Right forelimb (tissue), 1 donor: ENCODE measurements at places on chromosomes 5 and 9.

DNA sequence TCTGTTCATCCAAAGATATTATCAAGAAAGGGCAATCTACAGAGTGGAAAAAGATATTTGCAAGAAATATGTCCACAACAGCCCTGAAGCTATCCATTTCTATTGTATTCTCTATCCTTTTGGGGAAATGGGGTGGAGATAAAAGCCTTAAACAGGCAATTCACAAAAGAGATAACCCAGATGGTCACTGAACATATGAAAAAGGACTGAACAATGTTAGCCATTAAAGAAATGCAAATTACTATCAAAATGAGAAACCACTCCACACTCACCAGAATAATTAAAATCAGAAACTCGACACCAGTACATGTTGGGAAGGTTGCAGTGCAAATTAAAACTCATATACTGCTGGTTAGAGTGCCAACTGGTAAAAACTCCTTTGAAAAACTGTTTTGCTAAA lies 955.2 kb upstream of the DMAC1 start:
- DNase-seq: no peak

- DNase-seq: no peak
These were observed 100.9 kb upstream of the APC start for GRCh38 chr5:112636751-112637150.

DNA sequence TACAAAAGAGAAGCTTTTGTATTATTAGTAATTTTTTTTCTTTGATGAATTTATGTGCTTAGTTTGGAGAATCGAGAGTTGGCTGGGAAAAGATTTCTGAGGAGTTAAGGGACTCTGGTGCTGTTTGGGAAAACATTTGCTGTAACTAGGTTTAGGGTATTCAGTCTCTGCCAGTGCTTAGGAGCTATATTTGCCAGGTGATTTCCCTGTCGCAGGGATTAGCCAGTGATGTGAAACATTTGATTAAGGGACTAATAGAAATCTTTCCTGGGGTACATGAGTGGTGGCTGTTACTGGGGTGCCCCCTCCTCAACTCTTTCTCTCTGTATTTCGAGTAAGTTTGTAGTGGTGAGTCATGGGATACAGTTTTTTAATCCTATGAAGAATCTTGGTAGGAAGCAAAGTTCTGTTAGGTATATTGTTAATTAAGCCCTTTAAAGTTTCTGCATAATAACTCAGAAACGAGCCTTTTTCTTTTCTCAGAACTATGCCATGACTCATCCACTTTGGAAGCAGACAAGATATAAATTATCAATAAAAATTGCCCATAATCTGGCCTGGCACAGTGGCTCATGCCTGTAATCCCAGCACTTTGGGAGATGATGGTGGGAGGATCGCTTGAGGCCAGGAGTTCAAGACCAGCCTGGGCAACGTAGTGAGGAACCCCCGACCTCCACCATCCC lies 18.6 kb downstream of the RGMB start:
- no peak for DNase-seq

GRCh38 chr9:35928591-35929452 lies 19.5 kb downstream of the SPAAR start:
- no peak for DNase-seq

DNA sequence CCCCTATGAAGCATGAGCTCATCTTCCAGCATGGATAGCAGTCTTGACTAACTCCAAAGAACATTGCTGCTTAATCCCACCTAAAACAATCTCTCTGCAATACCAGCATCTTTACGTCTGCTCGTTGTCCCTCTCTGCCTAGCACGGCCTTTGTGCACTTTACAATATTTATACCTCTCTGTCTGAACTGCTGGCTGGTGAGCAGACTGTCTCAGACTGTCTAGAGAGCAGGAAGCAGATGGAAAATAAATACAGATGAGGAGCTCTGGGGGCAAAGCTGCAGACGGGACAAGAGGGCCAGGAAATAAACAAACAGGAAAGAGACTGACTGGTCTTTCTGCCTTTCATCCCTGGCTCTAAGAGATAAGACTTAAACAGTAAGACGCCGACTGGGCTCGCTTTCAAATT lies 224.8 kb downstream of the ENC1 start:
- DNase-seq: no peak

- no peak for DNase-seq
These were observed 104.4 kb downstream of the FANCC start for GRCh38 chr9:95213117-95213516.

DNA sequence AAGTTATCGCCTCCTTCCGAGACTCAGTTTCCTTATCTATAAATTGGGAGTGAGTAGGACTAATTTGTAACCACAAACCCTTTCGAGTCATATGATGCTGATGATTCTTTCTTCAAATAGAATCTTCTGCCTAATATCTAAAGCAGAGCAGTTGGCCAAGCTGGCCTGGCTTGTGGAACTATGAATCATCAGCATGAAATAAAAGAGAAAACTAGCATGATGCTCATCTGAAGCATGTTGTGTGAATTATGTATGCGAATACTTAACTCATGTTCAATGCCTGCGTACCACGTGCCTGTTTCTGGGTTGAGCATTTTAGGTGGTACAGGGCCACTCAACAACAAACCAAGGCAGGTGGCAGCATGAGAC lies 15.0 kb upstream of the ORM1 start:
- DNase-seq: no peak

GRCh38 chr5:178234121-178234749 lies 1.6 kb upstream of the PHYKPL start:
- no peak for DNase-seq

- DNase-seq: no peak
These were observed 311.6 kb upstream of the PRR16 start for GRCh38 chr5:120152472-120152871.

DNA sequence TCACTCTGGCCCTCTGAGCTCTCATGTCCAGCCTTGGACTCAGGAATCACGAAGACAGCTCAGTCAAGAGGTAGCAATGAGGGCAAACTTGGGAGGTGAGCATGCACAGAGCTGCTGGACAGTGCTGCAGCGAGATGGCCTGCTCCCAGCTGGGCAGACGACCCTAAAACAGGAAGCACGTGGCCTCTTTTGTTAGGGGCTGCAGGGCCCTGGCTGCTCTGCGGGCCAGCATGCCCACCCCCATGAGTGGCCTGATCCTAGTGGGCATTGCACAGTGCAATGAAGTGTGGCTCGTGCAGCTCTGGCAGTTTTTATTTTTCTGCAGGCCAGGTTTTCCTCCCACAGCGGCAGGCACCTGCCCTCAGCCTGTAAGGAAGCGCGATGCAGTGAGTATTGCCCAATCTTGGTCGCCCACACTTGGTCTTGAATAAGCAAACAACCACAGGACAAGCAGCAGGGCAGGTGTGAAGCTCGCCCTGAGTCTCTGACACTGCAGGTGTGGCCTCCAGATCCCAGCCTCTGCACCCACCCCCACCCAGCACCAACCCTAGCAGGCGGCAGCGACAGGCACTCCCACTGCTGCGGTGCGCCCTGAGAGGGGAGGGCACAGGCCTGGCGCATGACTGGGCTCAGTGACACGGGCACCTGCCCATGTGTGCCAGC lies 60.8 kb downstream of the SEMA4D start:
- no peak for DNase-seq

GRCh38 chr5:56759521-56760216 lies 55.7 kb upstream of the MAP3K1 start:
- no peak for DNase-seq

- no peak for DNase-seq
These were observed 26.0 kb downstream of the SLC31A2 start for GRCh38 chr9:113176803-113177202.

GRCh38 chr5:112978836-112979235 lies 2.2 kb downstream of the DCP2 start:
- DNase-seq: no peak

DNA sequence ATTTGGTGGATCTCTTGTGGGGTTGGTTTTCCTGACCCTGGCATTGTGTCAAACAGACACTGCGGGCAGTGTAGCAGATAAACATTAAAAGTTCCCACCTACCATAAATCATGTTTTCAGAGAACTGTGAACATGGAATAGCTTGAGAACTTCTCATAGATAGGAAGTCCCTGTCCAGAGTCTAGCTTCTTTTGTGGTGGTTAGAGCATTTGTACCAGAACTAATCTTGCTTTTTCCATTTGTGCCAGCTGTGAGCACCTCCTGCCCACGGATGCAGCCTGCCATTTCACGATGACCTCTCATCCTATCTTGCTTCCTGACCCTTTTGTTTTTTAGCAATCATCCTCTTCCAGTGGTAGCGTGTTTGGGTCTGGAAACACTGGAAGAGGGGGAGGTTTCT lies 61.4 kb downstream of the FAM78A start:
- DNase-seq: no peak

- DNase-seq: no peak
These were observed 292.2 kb downstream of the IRX2 start for GRCh38 chr5:2459251-2459650.

DNA sequence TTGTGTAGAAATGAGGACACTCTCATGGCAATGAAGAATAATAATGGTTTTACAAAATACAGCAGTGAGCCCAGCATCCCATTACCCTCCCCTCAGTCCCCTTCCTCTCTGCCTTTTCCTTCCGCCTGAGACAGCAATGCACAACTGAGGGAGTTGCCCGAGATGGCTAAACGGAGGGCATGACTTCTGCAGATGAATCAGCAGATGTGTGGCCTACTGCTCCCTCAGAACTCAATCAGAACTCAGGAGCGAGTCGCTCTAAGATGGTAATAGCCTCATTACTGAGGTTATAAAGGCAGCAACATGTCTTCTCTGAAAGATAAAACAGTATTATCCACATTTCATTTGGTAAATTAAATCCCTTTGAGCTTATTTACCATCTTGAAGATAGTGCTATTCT lies 326.6 kb downstream of the ENC1 start:
- DNase-seq: no peak

GRCh38 chr5:162496100-162496808 lies 428.7 kb downstream of the GABRG2 start:
- no peak for DNase-seq

- no peak for DNase-seq
These were observed 484.9 kb downstream of the BNC2 start for GRCh38 chr9:16385590-16385989.

GRCh38 chr9:30622561-30622960 lies 1761.9 kb upstream of the ACO1 start:
- no peak for DNase-seq

DNA sequence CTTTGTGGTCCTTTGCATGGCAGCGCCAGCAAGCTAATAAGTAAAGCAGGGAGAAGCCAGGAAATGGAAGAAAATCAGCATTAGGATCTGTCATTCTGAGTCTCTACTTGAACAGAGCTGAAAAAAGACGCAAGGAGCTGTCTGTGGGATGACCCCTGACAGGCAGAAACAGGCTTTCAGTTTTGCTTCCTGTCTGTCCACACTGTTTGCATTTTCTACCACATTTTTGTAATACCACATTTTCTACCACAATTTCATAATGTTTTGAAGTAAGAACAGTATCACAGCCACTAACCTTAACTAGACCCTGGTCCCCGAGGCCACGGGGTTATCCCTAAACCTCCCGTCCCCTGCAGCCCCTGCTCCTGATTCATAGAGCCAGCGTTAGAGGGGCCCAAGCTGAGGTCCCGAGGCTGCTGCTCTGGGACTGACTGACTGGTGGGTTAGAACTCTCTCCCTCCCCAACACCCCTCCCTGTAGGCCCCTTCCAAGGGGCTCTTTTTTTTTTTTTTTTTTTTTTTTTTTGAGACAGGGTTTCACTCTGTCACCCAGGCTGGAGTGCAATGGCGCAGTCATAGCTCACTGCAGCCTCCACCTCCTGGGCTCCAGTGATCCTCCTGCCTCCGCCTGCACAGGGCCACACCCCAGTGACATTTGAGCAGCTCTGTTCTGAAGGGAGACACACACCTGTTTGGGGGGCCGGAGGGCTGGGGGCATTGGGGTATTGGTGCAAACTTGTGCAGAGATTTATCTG lies 4.0 kb upstream of the CLIC3 start:
- no peak for DNase-seq

- no peak for DNase-seq
These were observed 52.9 kb upstream of the APC start for GRCh38 chr5:112684737-112685136.

GRCh38 chr5:169904508-169904907 lies 75.8 kb downstream of the INSYN2B start:
- no peak for DNase-seq

DNA sequence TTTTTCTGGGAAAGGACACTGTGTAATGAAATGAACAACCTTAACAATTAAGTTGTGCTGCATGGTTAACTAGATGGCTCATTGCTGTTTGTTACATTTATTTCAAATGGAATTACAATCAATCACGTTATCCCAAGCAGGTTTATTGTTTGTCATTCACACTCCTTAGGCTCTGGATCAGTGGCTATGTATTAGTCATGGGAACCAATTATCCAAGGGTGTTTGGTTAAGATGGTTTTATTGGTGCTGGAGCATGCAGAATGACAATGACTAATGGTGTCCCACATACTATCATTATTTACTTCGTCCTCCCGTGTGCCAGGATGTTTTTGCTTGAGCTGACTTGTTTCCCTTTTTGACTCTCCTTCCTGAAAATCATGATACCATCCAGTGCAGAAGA lies 10.6 kb upstream of the TRPC7 start:
- no peak for DNase-seq

GRCh38 chr5:14440223-14440581 lies 141.4 kb upstream of the OTULINL start:
- no peak for DNase-seq

- peak; percentile 47 for DNase-seq
These were observed 6.8 kb downstream of the ZDHHC11B start for GRCh38 chr5:777756-778161.

DNA sequence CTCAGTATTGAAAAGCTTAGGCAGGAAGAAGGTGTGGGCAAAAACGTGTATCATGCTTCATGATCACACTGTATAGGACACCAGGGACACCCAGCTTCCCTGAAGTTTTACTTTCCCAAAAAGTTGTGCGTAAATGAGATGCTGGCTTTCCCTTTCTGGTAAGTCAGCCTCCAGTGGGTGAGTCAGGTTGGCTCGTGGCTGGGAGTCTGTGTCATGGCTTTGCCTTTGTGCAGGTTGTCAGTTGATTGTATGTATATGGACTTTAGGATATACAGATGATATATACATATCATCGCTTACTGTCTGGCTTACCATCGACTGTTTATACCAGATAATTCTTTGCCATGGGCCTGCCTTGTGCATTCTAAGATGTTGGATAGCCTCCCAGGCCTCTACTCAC lies 34.2 kb downstream of the ADRB2 start:
- no peak for DNase-seq

GRCh38 chr5:129821477-129822131 lies 73.7 kb downstream of the MINAR2 start:
- DNase-seq: no peak
